MM.1S (cell line): ENCODE measurements at places on chromosomes 12 and 14.

DNA sequence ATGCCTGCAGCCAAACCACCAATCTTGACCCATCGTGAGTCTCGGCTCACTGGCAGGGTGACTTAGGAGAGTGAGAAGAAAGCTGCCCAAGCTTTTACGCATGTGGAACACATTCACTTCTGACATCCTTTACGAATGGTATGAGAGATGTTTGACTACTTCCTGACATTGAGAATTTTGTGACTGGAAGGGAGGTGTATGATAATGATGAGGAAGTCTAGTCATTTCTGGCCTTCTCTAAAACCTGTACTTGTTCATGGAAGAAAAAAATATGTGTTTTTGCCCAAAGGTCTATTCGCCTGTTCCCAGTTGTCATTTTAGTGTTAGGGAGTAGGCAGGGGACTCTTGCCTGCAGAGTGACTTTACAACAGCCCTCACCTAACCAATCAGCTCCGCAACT, 227.2 kb upstream of the ATP2B1 start:
- no peak for DNase-seq

- peak; percentile 65 for DNase-seq
Measured at GRCh38 chr12:40515041-40515816, 177.0 kb upstream of the CNTN1 start.

DNA sequence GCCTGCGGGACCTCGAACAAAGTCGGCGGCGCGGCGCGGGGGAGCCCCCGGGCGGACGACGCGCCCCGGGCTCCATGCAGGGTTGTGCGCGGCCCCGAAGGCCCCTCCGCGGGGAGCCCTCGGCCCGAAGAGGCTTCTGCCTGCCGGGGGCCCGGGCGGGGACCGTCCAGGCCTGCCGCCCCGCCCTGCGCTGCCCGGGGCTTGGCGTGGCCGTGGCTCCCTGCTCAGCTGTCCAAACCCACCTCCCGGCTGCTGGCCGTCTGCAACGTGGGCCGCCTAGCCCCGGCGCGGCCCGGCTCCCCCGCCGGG, 670 bp downstream of the DYRK2 start:
- DNase-seq, result no peak

- no peak for DNase-seq
Measured at GRCh38 chr12:123075646-123076171, 75.2 kb downstream of the PITPNM2 start.

DNA sequence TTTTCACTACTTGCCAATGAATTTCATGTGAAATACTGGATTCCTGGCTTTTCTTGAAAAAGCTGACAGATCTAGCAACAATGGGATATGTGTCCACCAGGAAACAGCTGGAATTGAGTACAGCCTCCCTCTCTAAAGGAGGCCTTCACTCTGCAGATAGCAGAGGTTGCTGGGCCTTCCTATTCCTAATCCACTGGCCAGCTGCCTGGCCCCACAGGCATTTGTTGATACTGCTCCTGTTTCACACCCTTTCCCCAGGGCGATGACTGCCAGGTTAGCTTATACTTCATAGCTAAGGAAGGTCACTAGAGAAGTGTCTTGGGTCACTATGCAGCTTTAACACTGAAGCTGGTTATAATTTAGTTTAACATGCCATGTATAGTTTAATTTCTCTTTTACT, 87.5 kb upstream of the PDZRN4 start:
- DNase-seq, result no peak

GRCh38 chr12:13241833-13242488, 45.4 kb downstream of the EMP1 start:
- no peak for DNase-seq

DNA sequence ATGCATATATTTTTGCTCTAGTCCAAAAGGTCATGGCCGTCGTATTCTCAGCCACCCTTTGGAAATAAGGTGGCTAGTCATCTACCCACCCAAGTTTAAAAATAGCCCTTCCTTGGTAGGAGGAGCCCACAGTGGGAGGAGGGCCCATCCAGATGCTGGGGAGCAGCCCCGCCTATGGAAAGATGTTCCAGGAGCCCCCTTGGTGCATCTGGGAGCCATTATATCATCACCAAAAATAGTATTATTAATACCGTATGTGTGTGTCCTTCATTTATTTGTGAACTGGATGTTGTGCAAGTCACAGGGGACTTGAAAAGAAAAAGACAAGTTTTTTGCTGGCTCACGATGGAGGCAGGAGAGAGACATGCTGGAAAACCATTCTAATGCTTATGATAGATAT, 34.0 kb downstream of the EMP1 start:
- DNase-seq, result no peak

DNA sequence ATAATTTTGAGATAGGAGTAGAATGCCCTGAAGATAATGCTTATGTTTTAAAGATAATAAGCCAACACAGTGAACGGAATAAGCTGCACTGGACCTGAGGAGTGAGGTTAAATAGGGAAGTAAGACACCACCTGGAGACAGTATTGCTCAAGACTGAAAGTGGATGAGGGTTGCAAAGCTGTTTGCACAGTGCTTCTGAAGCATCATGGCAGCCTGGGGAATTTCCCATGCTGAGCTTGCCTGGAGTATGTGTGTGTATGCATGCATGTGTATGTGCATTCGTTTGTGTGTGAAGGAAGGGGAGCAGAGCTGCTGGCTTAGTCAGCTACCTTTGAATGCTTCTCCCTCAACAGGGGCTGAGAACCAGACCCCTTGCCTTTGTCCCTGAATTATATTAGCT, 35.8 kb downstream of the BHLHE41 start:
- peak; percentile 94 for DNase-seq
